ENCODE measurements at places on chromosomes 3 and 15. TPM values are rescaled to one million over a fixed set of nuclear protein-coding genes. Genes with fewer than 3 reads are reported as not detected.

- no peaks in the 10 kb centered on the region for H3K4me1 ChIP-seq
- no peak for DNase-seq
- H3K4me3 ChIP-seq = no peak overlapping the region
- H3K36me3 ChIP-seq = peaks cover 70% of the 10 kb centered on the region
- H3K27ac ChIP-seq = no peak overlapping the region
These were observed 43.9 kb downstream of the ST3GAL6 start for GRCh38 chr3:98807011-98807410.

- DNase-seq = no peak
- no peaks in the 10 kb centered on the region for H3K27me3 ChIP-seq
- no peaks in the 10 kb centered on the region for H3K36me3 ChIP-seq
- no peak overlapping the region for H3K27ac ChIP-seq
- no peak overlapping the region for H3K4me3 ChIP-seq
- no peaks in the 10 kb centered on the region for H3K4me1 ChIP-seq
These were observed 13.0 kb upstream of the UPK1B start for GRCh38 chr3:119160361-119160760.

GRCh38 chr3:190118438-190118837 lies 2.3 kb downstream of the P3H2 start:
- no peaks in the 10 kb centered on the region for H3K27me3 ChIP-seq
- H3K4me3 ChIP-seq = peak overlapping the region; percentile 89
- H3K4me1 ChIP-seq = no peaks in the 10 kb centered on the region
- no peak for DNase-seq
- H3K36me3 ChIP-seq = peaks cover 49% of the 10 kb centered on the region

DNA sequence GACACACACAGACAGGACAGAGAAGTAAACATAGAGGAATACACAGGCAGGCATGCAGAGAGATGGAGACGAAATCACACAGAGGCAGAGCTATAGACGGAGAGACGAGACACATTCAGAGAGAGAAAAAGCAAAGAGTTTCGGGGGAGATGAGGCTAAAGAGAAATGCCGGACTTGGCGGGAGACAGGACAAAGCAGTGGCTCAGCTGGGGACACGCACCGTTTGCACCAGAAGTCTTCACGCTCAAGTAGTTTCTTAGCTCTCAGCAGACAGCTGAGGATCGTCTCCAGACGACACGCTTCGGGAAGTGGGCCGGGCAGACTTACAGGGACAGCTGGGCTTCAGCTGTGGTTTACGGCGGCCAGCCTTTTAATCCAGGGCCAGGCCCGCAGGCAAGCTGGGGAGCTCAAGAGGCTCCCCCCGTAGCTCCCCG lies 56.2 kb upstream of the DLG1 start:
- H3K27ac ChIP-seq = peak overlapping the region; percentile 40
- no peaks in the 10 kb centered on the region for H3K27me3 ChIP-seq
- H3K4me1 ChIP-seq = peaks cover 14% of the 10 kb centered on the region
- peak overlapping the region; percentile 14 for H3K4me3 ChIP-seq
- no peak for DNase-seq

DNA sequence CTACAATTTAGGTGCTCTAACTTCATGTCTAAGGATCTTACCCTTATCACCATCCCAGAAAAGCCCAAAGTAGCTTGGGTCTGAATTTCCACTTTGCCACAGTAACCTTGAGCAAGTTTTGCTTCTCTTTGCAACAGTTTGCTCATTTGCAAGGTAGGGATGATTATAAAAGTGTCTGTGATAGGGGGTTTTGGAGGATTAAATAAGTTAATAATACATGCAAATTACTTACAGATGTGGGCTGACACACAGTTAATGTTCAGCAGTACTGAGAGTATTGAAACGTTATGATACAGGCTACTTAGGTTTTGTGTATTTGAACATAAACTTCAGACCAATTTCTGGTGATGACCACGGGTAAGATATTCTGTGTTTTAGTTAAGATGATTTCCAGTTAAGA lies 444.7 kb upstream of the TPRG1 start:
- H3K4me1 ChIP-seq = peaks cover 7% of the 10 kb centered on the region
- no peak overlapping the region for H3K4me3 ChIP-seq
- H3K27me3 ChIP-seq = no peaks in the 10 kb centered on the region
- H3K36me3 ChIP-seq = peaks cover 7% of the 10 kb centered on the region
- no peak overlapping the region for H3K27ac ChIP-seq

DNA sequence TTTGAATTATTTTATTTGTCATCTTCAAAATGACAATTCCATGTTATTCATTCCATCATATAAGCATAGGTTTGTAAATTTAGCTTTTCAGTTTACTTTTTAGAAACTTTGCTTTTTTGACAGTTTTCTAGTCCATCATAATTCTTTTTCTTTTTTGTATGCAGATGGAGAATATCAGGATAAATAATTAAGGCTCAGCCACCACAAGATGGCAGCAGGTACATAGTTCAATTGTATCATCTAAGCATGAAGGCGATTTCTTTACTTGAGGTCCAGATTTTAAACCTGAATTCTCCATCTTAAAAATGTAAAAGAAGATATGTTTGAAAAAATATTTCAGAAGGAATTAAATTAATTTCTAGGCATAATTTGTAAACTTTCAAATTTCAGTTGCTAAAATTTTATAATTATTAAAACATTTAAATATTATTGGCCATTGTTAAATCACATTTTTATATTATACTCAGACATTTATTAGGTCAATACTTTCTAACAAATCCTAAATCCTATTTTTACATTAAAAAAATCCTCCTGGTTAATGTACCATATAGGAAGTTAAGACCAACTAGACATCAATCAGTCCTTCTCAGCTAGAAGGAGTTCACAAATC lies 15.1 kb downstream of the PLSCR5 start:
- DNase-seq = no peak
- H3K27ac ChIP-seq = no peak overlapping the region
- H3K36me3 ChIP-seq = no peaks in the 10 kb centered on the region
- no peaks in the 10 kb centered on the region for H3K27me3 ChIP-seq

- H3K4me1 ChIP-seq = no peaks in the 10 kb centered on the region
- H3K4me3 ChIP-seq = no peak overlapping the region
- no peaks in the 10 kb centered on the region for H3K36me3 ChIP-seq
- DNase-seq = peak; percentile 92
These were observed 16.3 kb upstream of the JMJD7 start for GRCh38 chr15:41811432-41812195.

Gene CLRN1
- not detected for total RNA-seq

- no peak for DNase-seq
- H3K4me1 ChIP-seq = no peaks in the 10 kb centered on the region
- no peak overlapping the region for H3K27ac ChIP-seq
- H3K36me3 ChIP-seq = no peaks in the 10 kb centered on the region
These were observed 22.3 kb downstream of the VIPR1 start for GRCh38 chr3:42524751-42525150.

- H3K4me3 ChIP-seq = no peak overlapping the region
- DNase-seq = no peak
- H3K4me1 ChIP-seq = no peaks in the 10 kb centered on the region
- H3K27ac ChIP-seq = no peak overlapping the region
- H3K36me3 ChIP-seq = peaks cover 36% of the 10 kb centered on the region
- H3K27me3 ChIP-seq = no peaks in the 10 kb centered on the region
These were observed 78.6 kb downstream of the MLH1 start for GRCh38 chr3:37071921-37072320.

Gene ACAN
- total RNA-seq = 0.23 TPM

DNA sequence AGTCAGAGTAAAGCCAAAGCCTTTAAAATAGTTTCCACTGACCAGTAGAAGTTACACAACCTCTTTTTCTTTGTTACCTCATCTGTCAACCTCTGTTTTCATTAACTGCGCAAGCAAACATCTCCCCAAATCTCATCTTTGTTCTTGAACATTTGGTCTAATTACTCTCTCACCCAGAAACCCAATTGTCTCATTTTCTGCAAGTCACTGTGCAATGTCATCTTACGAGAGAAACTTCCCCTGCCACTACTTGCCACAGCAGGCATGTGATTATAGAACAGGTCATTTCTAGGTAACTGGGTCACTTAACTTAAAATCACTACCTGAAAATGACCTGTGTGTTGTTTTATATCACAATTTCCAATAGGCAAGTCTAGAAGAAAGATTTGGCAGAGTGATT lies 159.4 kb downstream of the SI start:
- H3K4me1 ChIP-seq = no peaks in the 10 kb centered on the region
- no peaks in the 10 kb centered on the region for H3K36me3 ChIP-seq
- H3K4me3 ChIP-seq = no peak overlapping the region
- DNase-seq = no peak
